Common myeloid progenitor, CD34-positive (primary cell): ENCODE measurements at places on chromosomes 11 and 22.
A peak's percentile ranks its signal among the peaks of the same experiment; 100 is the strongest.

DNA sequence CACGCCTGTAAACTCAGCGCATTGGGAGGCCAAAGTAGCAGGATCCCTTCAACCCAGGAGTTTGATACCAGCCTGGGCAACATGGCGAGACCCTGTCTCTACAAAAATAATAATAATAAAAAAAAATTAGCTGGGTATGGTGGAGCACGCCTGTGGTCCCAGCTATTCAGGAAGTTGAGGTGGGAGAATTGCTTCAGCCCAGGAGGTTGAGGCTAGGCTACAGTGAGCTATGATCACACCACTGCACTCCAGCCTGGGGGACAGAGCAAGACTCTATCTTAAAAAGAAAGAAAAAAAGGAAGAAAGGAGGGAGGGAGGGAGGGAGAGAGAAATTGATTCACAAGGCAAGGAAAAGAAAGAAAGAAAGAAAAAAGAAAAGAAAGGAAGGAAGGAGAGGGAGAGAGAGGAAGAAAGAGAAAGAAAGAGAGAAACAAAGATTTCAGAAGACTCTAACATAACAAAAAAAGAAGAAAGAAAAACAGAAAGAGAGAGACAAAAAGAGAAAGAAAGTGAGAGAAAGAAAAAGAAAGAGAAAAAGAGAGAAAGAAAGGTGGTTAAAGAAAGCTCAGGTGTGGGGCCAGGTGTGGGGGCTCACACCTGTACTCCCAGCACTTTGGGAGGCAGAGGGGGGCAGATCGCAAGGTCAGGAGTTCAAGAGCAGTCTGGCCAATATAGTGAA is 37.3 kb upstream of the MYH9 start:
- DNase-seq = no peak

GRCh38 chr22:48331266-48331665 is 1496.4 kb downstream of the BRD1 start:
- DNase-seq = no peak

DNA sequence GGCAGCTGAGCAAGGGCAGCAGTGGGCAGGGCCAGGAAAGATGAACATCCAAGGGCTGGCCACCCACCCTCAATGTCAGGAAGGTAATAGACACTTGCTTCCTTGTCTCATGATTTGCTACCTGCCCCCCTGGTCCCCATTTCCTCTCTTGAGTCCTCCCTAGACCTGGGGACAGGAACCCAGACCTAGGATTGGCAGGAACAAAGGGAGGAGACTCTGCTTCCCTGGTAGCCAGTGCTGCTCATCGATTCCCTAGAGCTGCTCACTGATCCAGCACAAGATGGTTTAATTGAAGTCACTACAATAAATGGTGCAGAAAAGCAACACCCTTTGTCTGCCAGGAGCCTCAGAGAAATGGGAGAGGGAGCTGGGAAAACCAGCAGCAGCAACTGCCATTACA is 67.8 kb upstream of the CHST1 start:
- DNase-seq = no peak

GRCh38 chr11:61880031-61880430 is 11.3 kb downstream of the FADS3 start:
- DNase-seq = no peak

- no peak for DNase-seq
Observed at GRCh38 chr11:88501541-88501940, 164.0 kb upstream of the CTSC start.

GRCh38 chr11:75827562-75827961 is 12.6 kb downstream of the UVRAG start:
- DNase-seq = no peak

DNA sequence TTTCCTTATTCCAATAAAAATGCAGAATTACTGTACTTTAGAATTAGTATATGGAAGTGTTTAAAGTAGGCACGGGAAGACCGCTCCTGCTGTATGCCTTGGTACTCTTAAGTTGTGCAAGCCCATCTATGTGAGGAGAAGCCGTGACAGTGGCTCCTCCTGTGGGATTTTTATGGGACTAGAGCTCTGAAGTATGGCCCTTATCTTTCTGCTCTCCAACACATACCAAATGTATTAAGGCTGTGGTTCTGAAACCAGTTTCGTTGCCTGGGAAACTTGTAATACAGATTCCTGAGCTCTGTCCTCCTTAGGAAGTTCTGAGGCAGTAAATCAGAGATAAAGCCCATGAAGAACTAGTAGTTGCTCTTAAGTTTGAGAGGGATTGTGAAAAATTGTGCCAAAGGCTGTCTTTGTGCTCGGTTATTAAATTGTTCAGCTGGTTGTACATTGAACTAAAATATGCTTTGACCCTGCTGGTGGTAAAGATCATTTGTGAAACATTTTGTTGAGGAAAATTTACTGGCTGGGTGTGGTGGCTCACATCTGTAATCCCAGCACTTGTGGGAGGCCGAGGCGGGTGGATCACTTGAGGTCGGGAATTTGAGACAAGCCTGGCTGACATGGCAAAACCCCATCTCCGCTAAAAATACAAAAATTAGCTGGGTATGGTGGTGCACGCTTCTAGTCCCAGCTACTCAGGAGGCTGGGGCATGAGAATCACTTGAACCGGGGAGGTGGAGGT is 29.3 kb downstream of the RTN3 start:
- no peak for DNase-seq

- DNase-seq = no peak
Observed at GRCh38 chr22:32850591-32851517, 49.3 kb downstream of the TIMP3 start.

GRCh38 chr11:59918480-59918879 is 19.8 kb upstream of the OOSP1 start:
- no peak for DNase-seq

GRCh38 chr22:19723983-19724827 is 866 bp downstream of the GP1BB start:
- DNase-seq = peak; percentile 82

- peak; percentile 25 for DNase-seq
Observed at GRCh38 chr11:94400839-94401772, at the start of gene GPR83. Gene GPR83, minus strand, starts transcription at chr11:94401419. Its CDS starts 172 bp downstream, at chr11:94401247.

- no peak for DNase-seq
Observed at GRCh38 chr11:121282886-121283502, 9.6 kb upstream of the SC5D start.

- DNase-seq = no peak
Observed at GRCh38 chr22:26923531-26923930, 266.1 kb downstream of the MIAT start.

DNA sequence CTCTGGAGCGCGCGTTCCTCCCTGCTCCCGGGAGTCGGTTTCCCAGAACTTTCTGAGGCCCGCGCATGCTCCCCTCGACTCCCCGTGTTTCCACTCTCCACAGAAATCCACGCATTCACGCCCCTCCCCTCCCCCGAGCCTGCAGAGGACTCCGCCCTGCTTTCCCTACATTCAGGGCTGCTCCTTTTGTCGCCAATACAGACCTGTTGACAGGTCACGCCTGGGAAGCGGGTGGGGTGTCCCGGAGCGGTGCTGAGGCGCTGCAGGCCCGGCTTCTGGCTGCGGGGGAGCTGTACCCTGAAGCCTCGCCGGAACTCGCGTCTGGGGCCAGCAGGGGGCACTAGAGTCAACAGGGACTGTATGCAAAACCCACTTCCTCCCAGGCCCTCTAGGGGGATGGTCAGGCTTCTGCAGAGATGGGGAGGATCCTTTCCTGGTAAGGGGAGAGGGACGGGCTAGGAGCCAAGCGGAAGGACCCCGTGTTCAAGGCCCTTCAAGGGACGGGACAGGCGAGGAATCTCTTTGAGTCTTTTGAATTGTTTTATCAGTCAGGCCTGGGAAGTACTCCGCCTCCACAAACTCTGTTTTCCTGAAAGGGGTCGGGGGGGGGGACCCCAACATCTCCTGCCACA is at the start of gene PRAME:
Gene PRAME (minus strand): TSS at position 294 of the 632 bp plus-strand sequence. CDS start 2,433 bp downstream, outside the sequence.
- DNase-seq = peak; percentile 84

GRCh38 chr11:27698872-27699241 is 1.4 kb downstream of the BDNF start:
- DNase-seq = peak; percentile 86

- no peak for DNase-seq
Observed at GRCh38 chr11:33006010-33006409, 9.7 kb upstream of the DEPDC7 start.

DNA sequence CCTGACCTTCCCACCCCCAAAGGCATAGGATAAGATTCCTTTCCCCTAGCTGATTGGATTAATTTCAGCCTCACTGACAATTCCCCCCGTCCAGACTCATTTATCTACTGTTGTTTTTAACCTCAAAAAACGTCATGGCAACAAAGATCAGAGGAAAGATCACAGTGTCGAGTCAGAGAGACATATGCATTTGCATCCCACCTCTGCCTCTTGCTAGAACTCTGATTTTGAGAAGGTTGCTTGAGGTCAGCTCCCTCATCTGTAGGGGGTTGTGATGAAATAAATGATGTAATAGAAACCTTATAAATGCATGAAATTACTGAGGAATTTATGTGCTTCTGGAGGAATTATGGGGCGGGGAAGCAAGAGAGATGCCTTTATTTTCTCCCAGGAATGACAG is 53.3 kb upstream of the SYN3 start:
- DNase-seq = peak; percentile 39

- peak; percentile 23 for DNase-seq
Observed at GRCh38 chr11:75563978-75564552, 2.0 kb downstream of the SERPINH1 start.

DNA sequence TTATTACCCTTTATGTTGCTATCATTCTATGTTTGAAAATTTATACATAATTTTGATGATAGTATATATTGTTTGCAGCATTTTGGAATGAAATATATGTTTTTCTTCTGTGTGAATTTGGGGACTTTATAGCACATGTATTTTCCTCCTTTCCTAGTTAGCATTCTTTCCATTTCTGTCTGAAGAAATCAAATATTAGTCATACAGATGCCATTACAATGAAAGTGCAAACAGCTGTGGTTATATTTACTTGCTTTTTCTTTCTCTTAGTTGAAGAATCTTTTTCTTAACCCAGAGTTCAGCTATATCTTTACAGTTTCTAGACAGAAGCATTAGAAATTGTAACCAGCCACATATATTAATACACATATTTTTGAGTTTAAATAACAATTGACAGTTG is 753.1 kb upstream of the ARHGAP42 start:
- no peak for DNase-seq

- no peak for DNase-seq
Observed at GRCh38 chr11:134015556-134015955, 53.3 kb upstream of the JAM3 start.

GRCh38 chr11:109795234-109795633 is 298.0 kb upstream of the ZC3H12C start:
- no peak for DNase-seq

DNA sequence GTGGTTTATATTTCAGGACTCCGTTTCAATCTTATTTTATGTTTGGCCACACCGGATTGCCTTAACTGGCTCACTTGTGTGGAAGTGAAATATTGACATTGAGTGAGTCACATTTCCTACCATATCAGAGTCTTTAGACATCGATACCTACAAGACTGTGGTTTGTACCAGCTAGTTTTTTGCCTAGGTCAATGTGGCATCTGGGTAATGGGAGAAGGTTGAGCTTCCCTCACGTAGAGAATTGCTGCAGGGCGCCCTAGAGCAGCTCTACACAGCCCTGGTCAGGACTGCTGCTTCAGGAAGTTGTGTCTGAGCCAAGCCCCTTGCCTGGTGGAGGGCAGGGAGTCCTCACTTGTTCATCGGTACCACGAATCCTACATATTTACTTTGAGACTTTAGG is 1.6 kb downstream of the GRAMD1B start:
- peak; percentile 41 for DNase-seq
